ENCODE measurements at places on chromosomes 5 and 9. TPM values are rescaled to one million over a fixed set of nuclear protein-coding genes. Genes with fewer than 3 reads are reported as not detected.

Gene GRIA1
- not detected for polyA plus RNA-seq

Gene OR1Q1
- polyA plus RNA-seq, result not detected

Gene SLC45A2
- polyA plus RNA-seq, result not detected

Gene OR4F3
- not detected for polyA plus RNA-seq

Gene OSTF1
- 33.8 TPM for polyA plus RNA-seq

Gene ST8SIA4
- polyA plus RNA-seq, result 7.7 TPM

Gene FOXD4
- 0.07 TPM for polyA plus RNA-seq

Gene BSPRY
- 0.42 TPM for polyA plus RNA-seq

Gene LRRC26
- not detected for polyA plus RNA-seq

Gene ARID3C
- polyA plus RNA-seq, result not detected

Gene TAF7
- 52.1 TPM for polyA plus RNA-seq

Gene FRRS1L
- not detected for polyA plus RNA-seq

Gene PCDHGA2
- 0.09 TPM for polyA plus RNA-seq

Gene CDC25C
- not detected for polyA plus RNA-seq

Data from B cell (primary cell).